ENCODE measurements at places on chromosomes 11 and 22.

GRCh38 chr22:28032861-28033260, 113.8 kb upstream of the PITPNB start:
- DNase-seq: no peak

GRCh38 chr11:29095821-29096220, 921.0 kb downstream of the KCNA4 start:
- no peak for DNase-seq

DNA sequence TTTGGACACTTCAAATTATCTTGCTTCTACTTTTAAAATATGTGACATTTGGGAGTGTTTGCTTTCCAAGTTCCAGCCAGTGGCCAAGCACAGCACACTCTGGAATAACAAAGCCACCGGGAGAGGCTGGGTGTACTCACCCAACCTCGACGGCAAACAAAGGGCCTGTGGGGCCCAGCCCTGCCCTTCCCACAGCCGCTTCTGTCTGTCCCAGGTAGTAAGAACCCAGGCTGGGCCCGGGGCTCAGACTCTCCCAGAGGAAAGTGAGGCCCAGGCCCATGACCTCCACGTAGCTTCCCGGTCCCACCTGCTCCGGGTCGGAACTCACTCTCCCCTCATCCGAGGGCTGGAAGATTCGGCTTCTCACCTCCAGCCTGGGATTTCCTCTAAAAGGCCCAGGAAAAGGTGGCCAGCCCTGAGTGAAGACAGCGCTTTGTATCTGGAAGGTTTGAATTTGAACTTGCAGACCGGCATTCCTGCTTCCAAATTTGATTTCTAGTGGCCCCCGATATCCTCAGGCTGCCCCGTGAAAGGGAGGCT, 93.5 kb downstream of the CELSR1 start:
- no peak for DNase-seq

DNA sequence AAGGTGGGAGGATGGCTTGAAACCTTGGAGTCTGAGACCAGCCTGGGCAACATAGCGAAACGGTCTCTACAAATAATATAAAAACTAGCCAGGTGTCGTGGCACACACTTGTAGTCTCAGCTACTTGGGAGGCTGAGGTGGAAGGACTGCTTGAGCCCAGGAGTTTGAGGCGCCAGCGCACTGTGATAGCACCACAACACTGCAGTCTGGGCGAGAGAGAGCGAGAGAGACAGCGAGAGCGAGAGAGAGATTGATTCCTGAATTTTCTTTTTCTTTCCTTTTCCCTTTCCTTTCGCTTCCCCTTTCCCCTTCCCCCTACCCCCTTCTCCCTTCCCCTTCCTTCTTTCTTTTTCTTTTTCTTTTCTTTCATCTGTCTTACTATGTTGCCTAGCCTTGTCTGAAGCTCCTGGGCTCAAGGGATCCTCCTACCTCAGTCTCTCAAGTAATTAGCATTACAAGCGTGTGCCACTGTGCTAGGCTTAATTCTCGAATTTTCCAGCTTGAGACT, 162.4 kb upstream of the ZBED5 start:
- no peak for DNase-seq

- DNase-seq: peak; percentile 73
Measured at GRCh38 chr22:26673486-26673885, 16.1 kb downstream of the MIAT start.

DNA sequence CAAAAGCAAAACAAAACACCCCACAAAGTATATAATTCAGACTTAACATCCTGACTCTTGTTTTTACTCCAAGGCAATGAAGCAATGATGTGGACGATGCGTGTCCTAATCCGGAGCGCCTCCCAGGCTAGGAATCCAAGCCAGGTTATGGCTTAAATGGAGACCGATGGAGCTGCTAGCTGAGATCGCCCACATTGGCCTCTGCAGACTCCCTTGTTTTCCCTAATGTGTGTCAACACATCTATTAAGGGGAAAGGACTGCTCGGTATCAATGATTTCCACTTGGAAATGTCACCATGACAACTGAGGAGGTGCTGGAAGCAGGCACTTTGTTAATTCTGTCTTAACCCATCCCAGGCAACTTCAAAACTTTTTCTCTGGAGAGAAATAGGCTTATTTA, 311.7 kb downstream of the TBC1D22A start:
- no peak for DNase-seq

GRCh38 chr11:74050465-74050864, 41.6 kb upstream of the UCP3 start:
- no peak for DNase-seq

DNA sequence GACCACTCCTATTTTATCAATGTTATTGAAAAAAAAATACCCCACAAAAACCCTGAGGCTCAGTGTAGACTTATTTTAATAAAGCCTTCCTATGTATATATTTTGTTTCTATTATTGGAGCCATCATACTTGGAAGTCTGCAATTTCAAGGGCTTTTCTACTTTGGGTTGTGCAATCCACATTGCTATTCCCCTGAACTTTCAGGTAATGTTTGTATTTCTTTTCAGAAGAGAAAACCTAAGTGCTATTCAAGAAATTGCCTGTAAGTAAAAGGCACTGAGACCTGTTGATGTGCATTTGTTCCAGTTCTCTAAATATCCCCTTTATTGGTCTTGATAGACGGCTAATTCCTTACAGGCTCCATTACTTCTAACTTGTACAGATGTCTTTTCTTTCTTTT, 280.7 kb upstream of the RAG2 start:
- no peak for DNase-seq

GRCh38 chr22:44752285-44753188, at the start of gene ARHGAP8:
ARHGAP8 (plus strand) TSS chr22:44752575; CDS start chr22:44786528, 33,953 bp downstream.
- no peak for DNase-seq

DNA sequence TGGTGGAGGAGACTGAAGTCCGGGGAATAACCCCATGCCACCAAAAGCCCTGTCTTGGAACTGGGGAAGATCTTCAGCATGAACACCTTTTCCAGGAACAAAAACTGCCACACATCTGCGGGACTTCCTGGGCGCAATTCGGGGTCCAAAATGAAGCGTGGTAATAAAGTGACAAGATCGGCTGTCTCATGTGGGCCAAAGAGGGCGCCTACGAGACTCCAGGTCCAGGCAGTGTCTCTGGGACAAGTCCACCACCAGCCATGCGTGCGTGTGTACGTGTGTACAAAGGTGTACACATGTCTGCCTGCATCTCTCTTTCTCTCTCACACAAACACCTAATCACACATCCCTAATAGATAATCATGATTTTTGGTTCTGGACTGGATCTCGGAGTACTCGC, 8.9 kb upstream of the MYBPC3 start:
- no peak for DNase-seq

DNA sequence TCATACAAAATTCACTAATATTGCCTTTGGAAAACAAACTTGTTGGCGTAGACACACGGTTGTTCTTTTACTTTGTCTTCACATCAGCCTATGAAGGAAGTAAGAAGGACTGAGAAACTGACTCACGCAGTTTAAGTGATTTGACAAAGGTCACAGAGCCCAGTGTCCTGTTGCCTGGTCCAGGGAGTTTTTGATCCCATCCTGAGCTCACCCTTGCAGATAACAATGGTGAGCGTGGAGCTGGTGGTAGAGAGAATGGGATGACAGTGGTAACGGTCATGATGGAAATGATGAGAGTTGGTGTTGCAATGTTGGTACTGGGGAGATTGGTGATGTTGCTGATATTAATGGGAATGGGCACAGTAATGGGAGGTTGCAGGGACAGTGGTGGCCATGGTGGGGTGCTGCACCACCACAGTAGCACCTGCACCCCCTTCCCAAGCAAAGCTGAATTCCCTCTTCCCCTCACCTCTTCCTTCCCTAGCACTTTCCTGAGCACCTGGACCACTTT, 22.0 kb downstream of the CREB3L1 start:
- DNase-seq: no peak

- no peak for DNase-seq
Measured at GRCh38 chr11:46912526-46913150, 5.7 kb downstream of the LRP4 start.

DNA sequence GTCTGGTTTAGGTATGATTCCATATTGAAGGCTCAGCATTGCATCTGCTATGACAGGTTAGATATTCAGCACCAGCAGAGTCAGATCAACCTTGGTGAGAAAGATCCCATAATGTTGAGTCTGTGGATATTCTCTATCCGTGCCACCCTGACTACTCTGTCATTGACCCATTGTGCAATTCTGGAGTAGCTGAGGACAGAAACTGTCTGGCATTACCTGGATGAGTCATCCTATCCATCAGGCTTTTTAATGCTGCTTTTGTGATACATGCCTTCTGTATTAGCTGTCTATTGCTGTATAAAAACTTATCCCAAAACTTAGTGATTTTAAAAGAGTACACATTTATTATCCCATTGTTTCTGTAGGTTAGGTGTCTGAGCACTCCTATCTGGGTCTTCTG, 189.1 kb upstream of the FAT3 start:
- DNase-seq: no peak

DNA sequence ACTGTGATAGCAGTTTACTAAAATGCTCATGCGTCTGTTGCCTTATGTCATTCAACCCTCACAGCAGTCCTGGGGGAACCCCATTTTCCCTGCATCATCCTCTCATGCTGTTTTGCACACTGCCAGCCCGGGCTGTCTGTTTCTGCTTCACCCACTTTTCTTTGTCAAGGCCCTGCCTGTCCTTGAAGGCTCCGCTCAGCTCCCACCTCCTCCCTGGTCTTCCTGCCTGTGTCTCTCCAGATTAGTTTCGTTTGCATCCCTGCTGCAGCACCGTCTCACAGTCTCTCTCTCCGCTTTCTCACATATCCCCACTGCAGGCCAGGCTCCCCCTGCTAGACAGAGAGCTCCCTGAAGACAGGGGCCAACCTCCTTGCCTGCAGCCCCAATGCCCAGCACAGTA, 29.9 kb downstream of the SERPINH1 start:
- no peak for DNase-seq
